ENCODE measurements at places on chromosomes 7 and 10. TPM values are rescaled to one million over a fixed set of nuclear protein-coding genes. Genes with fewer than 3 reads are reported as not detected.

- H3K4me3 ChIP-seq, result no peak overlapping the region
- no peaks in the 10 kb centered on the region for H3K36me3 ChIP-seq
- no peaks in the 10 kb centered on the region for H3K27me3 ChIP-seq
- H3K27ac ChIP-seq, result no peak overlapping the region
- H3K4me1 ChIP-seq, result no peaks in the 10 kb centered on the region
These were observed 8.2 kb downstream of the COL26A1 start for GRCh38 chr7:101370836-101371235.

The CLDN3 gene
- 634 TPM for total RNA-seq

GRCh38 chr10:94366382-94366781 lies 3.6 kb upstream of the NOC3L start:
- H3K4me1 ChIP-seq, result no peaks in the 10 kb centered on the region
- no peak overlapping the region for H3K4me3 ChIP-seq
- DNase-seq, result no peak
- H3K27me3 ChIP-seq, result no peaks in the 10 kb centered on the region
- H3K36me3 ChIP-seq, result no peaks in the 10 kb centered on the region

DNA sequence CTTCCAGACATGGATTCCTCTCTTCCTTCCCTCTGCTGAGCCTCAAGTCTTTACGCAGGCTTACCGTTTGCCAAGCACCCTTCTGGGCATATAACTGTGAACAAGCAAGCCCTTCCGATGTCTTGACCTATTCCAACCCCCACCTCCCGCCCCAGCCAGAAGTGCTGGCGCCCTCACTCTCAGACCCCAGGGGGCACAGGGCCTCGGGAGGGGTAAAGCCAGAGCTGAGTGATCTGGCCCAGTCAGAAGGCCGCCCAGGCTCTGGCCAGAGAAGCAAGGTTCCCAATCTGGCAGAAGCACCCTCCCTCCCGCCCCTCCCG lies 1.2 kb downstream of the PRRT4 start:
- peaks cover 20% of the 10 kb centered on the region for H3K27me3 ChIP-seq
- no peaks in the 10 kb centered on the region for H3K36me3 ChIP-seq
- DNase-seq, result no peak

GRCh38 chr7:157271315-157271990 lies 65.4 kb upstream of the DNAJB6 start:
- no peak overlapping the region for H3K4me3 ChIP-seq
- no peak overlapping the region for H3K27ac ChIP-seq
- no peaks in the 10 kb centered on the region for H3K27me3 ChIP-seq
- no peak for DNase-seq
- H3K4me1 ChIP-seq, result peaks cover 10% of the 10 kb centered on the region

GRCh38 chr7:158239290-158239981 lies 348.2 kb downstream of the PTPRN2 start:
- H3K4me1 ChIP-seq, result no peaks in the 10 kb centered on the region
- H3K27me3 ChIP-seq, result no peaks in the 10 kb centered on the region
- H3K36me3 ChIP-seq, result no peaks in the 10 kb centered on the region

DNA sequence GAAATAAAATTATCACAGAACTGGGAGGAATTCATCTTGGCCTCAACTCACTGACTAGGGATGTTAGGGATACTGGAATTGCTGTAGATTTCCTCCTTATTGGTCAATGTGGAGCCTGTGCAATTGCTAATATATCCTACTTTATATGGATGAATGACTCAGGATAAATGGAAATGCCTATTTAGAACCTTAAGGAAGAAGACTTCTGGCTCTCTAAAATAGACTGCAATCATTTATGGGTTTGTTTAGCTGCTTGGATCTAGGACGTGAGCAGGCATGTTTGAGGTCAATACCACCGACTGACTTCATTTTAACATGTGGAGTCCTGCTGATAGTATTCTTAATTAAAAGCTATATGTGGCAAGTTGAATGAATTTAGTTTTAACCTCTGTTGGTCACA lies 1040.1 kb upstream of the LRRN3 start:
- no peak for DNase-seq
- H3K4me1 ChIP-seq, result no peaks in the 10 kb centered on the region
- no peak overlapping the region for H3K27ac ChIP-seq
- H3K27me3 ChIP-seq, result no peaks in the 10 kb centered on the region

The C10orf67 gene
- total RNA-seq, result not detected

- H3K4me1 ChIP-seq, result no peaks in the 10 kb centered on the region
- H3K4me3 ChIP-seq, result no peak overlapping the region
- H3K27ac ChIP-seq, result no peak overlapping the region
- no peaks in the 10 kb centered on the region for H3K27me3 ChIP-seq
These were observed 97.3 kb upstream of the YAE1 start for GRCh38 chr7:39468808-39469374.

- H3K4me3 ChIP-seq, result no peak overlapping the region
- no peaks in the 10 kb centered on the region for H3K4me1 ChIP-seq
- no peaks in the 10 kb centered on the region for H3K27me3 ChIP-seq
- H3K36me3 ChIP-seq, result no peaks in the 10 kb centered on the region
These were observed 185.1 kb downstream of the NXPH1 start for GRCh38 chr7:8618441-8619070.

Data from colonic mucosa (tissue), 4 donors.